ENCODE measurements at places on chromosomes 6 and 20. TPM values are rescaled to one million over a fixed set of nuclear protein-coding genes. Genes with fewer than 3 reads are reported as not detected.

PROCR gene
- 0.78 TPM for total RNA-seq

GRCh38 chr20:39302312-39302711, 340.2 kb downstream of the DHX35 start:
- no peaks in the 10 kb centered on the region for H3K4me1 ChIP-seq
- no peak for DNase-seq
- no peaks in the 10 kb centered on the region for H3K36me3 ChIP-seq

GRCh38 chr20:59448196-59448595, 147.8 kb downstream of the EDN3 start:
- H3K27me3 ChIP-seq: peaks cover 15% of the 10 kb centered on the region

MYLIP gene
- 20.7 TPM for total RNA-seq

DNA sequence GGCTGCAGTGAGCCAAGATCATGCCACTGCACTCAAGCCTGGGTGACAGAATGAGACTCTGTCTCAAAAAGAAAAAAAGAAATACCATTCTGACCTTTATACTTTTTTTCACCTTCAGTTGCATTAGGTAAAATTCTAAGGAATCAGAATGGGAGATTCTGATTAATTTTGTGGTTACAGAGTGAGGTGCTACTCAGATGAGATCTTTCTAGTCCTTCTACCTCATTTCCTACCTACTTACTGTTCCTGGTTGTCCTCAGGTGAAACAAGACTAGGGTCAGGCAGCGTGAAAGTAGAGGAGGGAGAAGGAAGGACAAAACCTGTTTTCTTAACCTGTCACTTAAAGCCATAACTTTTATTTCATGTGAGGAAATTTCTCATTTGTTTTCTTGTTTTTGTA, 63.7 kb downstream of the MTFR2 start:
- H3K36me3 ChIP-seq: peaks cover 3% of the 10 kb centered on the region
- H3K27ac ChIP-seq: no peak overlapping the region
- H3K27me3 ChIP-seq: no peaks in the 10 kb centered on the region
- H3K4me3 ChIP-seq: no peak overlapping the region
- no peak for DNase-seq

DNA sequence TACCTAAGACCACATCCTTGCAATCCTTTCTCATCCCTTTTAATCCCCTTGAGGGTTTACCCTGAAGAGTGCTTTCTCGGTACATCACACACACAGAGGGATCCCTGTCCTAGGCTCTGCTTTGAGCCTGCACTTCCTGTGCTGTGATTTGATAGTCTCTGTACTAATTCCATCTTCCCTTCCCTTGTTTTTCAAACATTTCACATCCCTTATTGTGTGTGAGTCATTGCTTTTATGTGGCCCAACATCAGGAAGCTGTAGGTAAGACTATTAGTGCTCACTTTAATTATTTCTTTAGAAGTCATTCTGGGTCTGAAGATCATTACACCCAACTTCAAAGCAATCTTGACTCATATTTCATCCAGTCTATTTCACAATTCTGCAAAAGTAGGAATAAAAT, 57.2 kb upstream of the ANKEF1 start:
- peaks cover 7% of the 10 kb centered on the region for H3K4me1 ChIP-seq
- H3K27ac ChIP-seq: no peak overlapping the region
- DNase-seq: no peak
- peaks cover 7% of the 10 kb centered on the region for H3K27me3 ChIP-seq
- H3K36me3 ChIP-seq: no peaks in the 10 kb centered on the region

- no peak overlapping the region for H3K4me3 ChIP-seq
- no peaks in the 10 kb centered on the region for H3K4me1 ChIP-seq
- H3K36me3 ChIP-seq: no peaks in the 10 kb centered on the region
- H3K27ac ChIP-seq: no peak overlapping the region
These were observed 153.1 kb upstream of the RPS6KA2 start for GRCh38 chr6:166779963-166780683.

IPCEF1 gene
- total RNA-seq: 4.2 TPM

DNA sequence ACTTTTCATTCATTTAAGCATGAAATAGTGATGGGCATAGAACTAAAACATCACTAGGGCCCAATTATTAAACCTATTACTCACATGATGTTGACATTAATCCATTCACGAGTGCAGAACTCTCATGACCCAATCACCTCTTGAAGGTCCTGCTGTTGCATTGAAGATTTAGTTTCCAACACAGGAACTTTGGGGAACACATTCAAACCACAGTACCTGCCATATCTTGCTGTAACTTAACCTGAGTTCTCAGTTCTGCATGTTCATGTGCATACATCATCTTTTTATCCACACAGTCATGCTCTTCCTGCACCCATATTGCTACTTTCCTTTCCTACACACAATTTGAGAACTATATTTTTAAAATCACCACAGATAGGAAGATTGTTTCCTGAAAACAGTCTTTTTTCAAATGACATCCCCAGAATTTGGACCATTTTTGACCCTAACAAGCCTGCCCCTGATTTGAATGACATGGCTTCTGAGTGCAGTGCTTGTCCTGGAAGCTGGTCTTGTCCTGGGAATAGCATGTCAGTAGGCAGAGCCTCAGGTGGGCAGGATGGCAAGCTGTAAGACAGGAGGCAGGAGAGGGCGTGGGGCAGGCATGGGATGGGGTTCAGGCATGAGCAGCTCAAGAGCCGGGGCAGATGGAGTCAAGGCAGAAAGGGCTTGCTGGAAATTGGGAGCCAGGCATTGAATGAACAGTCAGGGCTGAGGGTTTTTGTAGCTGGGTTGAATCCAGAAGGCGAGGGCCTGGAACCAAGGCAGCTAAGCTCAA, 49.2 kb upstream of the FOXC1 start:
- H3K4me1 ChIP-seq: no peaks in the 10 kb centered on the region
- DNase-seq: no peak
- no peak overlapping the region for H3K4me3 ChIP-seq
- no peaks in the 10 kb centered on the region for H3K36me3 ChIP-seq

Measured in activated T-helper 1 cell treated with anti-CD3 and anti-CD28 coated beads, Interleukin-12 subunit alpha, Interleukin-12 subunit beta, Interleukin-2, Interleukin-4 antibody, amounts not matched to agents 30 ng/mL and 10 ng/mL and 1 ng/mL, durations not matched to agents 14 hours and 24 hours and 36 hours (primary cell).